M059J (cell line): ENCODE measurements at places on chromosomes 3 and 15.

DNA sequence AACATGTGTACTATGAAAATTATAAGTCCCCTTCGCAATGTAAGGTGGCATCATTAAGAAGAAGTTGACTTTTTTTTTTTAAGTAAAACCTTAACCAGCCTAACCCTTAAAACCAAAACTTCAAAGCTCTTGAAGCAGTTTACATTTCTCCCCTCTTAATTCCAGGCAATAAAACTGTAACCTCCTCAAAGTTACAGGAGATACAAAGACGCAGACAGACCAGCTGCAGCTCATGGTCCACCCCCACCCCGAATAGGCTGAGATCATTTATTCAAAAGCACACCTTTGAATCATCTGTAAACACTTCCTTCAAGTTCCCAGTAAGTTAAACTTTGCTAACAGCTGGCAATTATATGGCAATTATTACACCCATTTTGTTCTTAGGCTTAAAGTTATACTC, 414.5 kb downstream of the ERC2 start:
- DNase-seq, result no peak

GRCh38 chr15:71809346-71809745, 1.0 kb upstream of the NR2E3 start:
- DNase-seq, result no peak

DNA sequence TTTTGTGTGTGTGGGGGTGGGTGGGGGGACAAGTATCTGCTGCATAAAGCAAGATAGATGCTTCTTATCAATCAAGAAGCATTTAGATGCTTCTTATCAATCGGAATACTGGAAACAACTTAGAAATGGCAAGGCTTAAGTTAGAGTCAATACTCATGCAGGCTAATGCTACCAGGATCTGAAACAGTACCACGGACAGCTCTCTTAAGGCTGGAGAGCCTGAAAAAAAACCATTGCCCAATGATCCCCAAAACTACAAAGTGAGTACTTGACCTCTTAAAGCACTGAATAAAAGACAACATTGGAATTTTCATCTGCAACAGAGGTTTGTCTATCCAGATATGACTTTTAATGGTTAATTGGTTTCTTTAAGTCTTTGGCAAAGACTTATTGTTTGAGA, 262.3 kb downstream of the GAP43 start:
- peak; percentile 14 for DNase-seq

DNA sequence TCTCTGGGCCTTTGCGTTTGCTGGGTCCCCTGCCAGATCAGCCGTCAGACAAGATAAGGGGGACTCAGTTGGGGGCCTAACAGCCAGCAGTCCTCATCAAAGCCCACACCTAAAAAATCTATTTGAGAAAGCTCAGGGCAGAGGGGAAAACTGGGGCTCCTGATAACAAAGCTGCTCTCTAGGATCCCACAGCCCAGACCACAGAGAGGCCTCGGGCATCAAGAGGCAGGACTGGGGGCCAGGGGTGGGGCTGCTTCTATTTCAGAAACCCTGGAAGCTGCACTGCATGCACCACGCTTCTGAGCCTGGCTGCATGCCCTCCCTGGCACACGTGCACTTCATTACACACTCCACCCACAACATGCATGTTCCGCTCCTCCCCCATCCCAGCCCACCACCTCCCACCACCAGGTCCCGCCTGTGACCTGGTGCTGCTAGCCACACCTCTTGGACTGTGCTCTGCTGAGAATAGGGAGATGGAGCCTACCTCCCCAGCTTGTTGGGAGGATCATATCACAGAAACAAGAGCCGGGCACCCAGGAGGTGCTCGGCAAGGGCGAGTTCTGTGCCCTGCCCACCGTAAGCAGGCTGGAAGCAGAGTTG, 26.6 kb downstream of the FBLN2 start:
- no peak for DNase-seq

- peak; percentile 22 for DNase-seq
Measured at GRCh38 chr15:96551196-96551595, 220.7 kb downstream of the NR2F2 start.

DNA sequence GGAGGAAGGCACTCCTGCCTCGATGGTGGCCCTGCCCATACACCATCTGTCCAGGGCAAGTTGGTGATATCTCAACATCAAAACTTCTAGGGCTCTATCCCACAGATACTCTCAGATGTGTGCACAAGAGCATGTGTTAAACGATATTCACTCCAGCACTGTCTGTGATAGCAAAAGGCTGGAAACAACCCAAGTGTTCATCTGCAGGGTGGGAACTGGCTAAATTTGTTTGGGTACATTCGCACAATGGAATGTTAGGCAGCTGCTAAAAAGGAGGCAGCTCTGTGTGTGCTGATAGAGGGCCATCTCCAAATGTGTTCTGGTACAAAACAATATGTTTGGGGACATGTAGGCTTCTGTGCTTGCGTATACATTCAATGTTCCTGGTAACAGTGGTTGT, 19.8 kb downstream of the IGDCC4 start:
- DNase-seq, result no peak

DNA sequence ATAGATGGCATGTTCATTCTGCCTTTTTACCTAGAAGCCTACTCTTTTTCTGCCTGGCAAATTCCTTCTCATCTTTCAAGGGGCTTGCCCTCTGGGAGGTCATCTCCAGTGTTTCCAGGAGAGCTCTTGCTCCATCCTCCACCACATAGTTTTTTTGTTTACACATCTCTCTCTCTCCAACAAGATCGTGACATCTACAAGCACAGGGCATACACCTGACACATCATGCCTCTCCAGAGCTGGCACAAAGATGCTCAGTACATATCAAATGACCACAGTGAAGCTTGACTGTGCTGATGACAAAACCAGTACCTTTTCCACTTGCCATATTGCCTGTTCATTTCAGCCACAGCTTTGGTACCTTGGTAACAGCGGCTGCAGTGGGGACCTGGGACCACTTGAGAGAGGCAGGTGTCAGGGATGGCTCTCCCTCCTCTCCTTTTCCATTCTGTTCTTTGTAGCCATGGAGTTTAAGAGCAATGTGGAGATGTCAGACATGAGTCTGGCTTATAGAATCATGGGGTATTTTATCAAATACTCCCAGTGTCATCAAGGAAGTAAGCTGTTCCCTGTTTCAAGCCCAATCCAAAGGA, 15.4 kb downstream of the ALPK3 start:
- no peak for DNase-seq

DNA sequence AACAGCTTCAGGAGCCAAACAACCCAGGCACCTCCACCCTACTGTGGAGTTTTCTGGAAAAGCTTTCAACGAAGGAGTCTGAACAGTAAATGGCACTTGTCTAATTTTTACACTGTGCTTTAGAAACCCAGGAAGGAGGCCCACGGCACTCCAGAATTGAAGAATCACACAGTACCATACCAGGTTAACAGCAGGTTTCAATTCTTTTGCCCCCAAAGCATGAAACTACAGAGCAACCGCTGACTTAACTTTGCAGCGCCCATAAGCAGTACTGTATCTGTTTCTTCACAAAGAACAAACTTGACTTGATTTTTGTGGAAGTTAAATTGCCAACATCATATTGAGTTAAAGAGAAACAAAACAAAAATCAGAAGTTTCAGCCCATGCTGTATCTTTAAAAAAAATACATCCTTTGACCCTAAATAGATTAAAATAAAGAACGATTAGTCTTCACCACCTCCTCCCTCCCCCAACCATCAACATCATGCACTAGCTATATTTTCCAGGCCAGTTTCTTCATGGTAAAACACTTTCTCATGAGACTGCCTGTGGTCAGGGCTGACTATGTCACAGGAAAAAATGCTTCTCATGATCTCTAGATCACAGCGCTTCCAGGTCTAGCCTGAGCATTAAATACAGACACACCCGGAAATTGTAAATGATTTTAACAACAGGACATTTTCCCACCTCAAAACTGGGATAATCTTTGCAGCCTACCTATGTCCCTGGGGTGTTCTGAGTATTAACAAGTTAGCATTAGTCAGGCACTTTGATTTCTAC, 456.3 kb downstream of the FOXP1 start:
- DNase-seq, result no peak

- no peak for DNase-seq
Measured at GRCh38 chr3:56205406-56205805, 262.9 kb downstream of the ERC2 start.

DNA sequence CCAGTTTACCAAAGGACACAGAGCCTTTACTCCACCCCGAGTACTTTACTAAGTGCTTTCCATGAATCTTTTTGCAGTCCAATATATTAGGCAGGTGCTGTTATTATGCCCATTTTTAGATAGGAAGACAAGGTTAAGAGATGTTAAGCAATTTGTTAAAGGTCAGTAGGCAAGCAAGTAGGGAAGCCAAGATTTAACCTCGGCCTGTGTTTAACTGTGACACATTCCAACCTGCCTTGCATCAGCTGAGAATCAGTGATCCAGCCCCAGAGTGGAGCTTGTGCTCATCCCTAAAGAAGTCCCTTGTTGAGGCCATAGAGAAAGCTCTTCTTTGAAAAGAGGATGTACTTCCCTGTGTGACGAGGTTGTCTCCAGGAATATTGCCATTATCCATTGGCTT, 51.3 kb upstream of the C15orf61 start:
- no peak for DNase-seq

GRCh38 chr3:127731546-127732289, 59.0 kb downstream of the ABTB1 start:
- no peak for DNase-seq

- DNase-seq, result no peak
Measured at GRCh38 chr3:50120364-50121071, 31.8 kb downstream of the RBM5 start.

- peak; percentile 50 for DNase-seq
Measured at GRCh38 chr15:73265536-73266153, 103.1 kb downstream of the HCN4 start.

GRCh38 chr15:28260722-28261121, 61.3 kb downstream of the HERC2 start:
- DNase-seq, result no peak

- peak; percentile 55 for DNase-seq
Measured at GRCh38 chr15:79184465-79184892, 93.9 kb upstream of the RASGRF1 start.

DNA sequence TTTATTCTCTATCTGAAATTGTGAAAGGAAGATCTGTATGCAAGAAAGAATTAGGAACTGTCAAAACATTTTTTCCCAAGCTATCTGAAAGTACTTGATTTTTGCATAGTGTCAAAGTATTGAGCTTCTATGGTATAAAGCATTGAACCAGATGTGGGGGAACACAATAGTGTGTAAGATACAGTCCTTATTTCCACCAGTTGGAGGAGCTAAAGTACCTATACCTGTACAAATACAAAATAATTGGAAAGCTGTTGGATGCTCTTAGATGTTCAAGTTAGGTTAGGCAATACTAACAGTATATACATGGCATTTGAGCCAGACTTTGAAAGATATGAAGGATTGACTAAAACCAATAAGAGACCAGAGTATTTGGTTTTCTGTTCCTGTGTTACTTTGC, 148.4 kb downstream of the B3GALNT1 start:
- DNase-seq, result peak; percentile 38

DNA sequence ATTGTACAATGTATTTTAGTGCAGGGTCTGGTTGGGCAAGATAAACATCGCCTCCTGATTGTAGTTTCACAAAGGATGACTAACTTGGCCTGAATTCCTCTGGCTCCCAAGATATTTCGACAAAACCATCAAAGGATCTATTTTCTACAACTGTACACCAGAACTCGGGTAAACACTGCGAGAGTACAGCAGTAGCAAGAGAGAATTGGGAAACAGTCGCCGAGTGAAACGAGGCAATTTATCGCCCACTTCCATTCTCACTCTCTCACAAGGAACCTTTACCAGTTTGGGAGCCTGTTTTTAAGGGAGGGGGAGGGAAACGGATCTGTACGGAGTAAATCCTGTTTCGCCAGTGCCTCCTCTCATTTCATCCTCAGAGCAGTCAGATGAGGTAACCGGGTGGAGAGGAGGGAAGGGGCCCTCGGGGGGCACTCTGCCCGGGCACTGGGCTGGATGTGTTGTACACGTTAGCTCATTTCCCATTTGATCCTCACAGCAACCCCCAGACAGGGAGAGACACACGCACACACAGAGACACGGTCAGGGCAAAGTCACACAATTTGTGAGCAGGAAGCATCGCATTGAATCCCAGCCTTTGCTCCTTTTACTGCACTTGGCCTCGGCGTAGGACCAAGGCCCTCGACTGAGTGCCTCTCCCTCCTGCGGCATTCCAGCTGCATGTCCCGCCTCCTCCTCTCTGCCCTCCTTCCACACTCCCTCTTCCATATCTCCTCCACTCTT, 120.1 kb downstream of the LIPC start:
- peak; percentile 92 for DNase-seq

- DNase-seq, result peak; percentile 88
Measured at GRCh38 chr15:44882499-44882968, 74.0 kb upstream of the TERB2 start.

GRCh38 chr15:93221759-93222158, 132.7 kb upstream of the RGMA start:
- no peak for DNase-seq

DNA sequence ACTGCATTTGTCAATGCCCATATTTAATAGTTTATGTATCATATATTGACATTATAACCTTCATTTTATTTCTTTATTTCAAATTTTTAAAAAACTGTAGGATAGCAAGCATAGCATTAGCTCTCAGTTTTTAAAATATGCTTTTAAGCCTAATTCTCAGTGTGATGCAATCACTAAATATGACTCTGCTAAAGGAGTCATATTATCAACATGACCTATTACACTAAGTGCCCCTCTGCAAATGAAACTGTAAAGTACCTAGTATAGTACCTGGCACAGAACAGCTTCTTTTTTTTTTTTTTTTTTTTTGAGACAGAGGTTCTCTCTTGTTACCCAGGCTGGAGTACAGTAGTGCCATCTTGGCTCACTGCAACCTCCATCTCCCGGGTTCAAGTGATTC, 179.4 kb upstream of the CGNL1 start:
- DNase-seq, result no peak

DNA sequence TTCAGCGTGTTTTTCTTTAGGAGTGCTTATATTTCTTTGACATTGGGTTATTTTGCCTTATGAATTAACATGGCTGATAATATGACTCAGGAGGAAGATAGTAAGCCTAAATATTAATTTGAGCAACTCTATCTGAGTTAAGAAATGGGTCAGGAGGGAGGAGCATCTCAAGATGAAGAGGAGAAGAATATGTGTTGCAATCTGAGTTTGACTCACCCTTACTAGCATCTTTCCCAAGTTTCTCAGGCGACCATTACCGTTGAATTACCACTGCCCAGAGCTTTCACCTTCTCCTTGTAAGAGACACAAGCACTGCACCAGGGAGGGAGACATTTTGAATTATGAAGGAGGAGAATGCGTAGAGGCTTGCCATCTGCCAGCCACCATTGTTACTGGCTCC, 138.3 kb upstream of the MYRIP start:
- no peak for DNase-seq

DNA sequence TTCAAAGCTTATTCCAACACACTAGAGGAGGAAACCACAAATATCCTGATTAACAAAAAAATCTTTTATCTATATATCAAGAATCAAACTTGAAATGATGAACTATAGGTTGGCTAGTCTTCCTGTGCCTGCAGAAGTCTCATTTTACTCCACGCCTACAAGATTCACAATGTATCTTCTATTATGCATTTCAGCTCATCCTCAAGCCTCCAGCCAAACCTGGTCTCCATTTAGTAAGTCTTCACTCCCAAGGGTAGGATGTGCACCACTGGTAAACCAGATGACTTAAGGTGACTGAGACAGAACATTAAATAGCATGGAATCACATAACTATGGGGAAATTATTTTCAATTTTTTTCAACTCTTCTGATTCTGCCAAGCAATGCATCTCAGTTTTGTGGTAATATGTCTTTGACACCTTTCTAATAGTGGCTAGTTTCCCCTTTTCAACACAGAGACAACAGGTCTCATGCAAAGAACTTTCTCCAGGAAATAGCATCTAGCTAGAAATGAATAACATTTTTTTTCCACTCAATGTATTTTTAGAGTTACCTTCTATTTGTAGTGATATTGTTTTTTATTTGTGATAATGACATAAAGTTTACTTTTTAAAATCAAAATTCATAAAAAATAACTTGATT, 166.9 kb downstream of the TNIK start:
- DNase-seq, result no peak
